Kidney (tissue), 22 donors: ENCODE measurements at places on chromosomes 5 and 9. TPM values are rescaled to one million over a fixed set of nuclear protein-coding genes. Genes with fewer than 3 reads are reported as not detected.

The PRUNE2 gene
- 12.6 TPM for polyA plus RNA-seq

The SPATA31C1 gene
- polyA plus RNA-seq, result not detected

The PAM gene
- polyA plus RNA-seq, result 158 TPM

The IFNK gene
- polyA plus RNA-seq, result not detected

The IFNA6 gene
- polyA plus RNA-seq, result not detected

The PCDHGB1 gene
- polyA plus RNA-seq, result 0.37 TPM

The SLC36A1 gene
- polyA plus RNA-seq, result 4.1 TPM

The NEUROG1 gene
- not detected for polyA plus RNA-seq

- no peak for DNase-seq
Measured at GRCh38 chr9:121694600-121694999, 43.2 kb downstream of the DAB2IP start.

- DNase-seq, result no peak
Measured at GRCh38 chr5:172885597-172886340, 51.7 kb downstream of the ERGIC1 start.

DNA sequence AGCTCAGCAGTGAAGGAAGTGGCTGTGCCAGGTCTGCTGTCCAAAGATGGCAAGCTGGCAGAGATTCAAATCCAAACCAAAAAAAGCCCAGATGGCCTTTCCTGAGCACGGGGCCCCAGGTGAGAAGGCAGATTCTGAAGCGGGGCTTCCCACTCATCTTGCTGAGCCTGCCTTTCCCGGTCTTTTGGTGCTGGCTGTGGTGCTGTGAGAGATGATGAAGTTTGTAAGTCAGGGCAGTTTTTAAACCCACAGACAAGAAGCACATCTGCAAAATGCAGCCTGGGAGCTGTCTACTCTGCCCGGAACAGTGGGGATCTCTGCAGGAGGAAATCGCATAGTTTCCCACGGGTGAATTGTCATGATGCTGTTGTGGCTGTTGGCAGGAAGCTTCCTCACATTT lies 85.0 kb upstream of the IRX4 start:
- no peak for DNase-seq

- DNase-seq, result no peak
Measured at GRCh38 chr5:67976891-67977601, 238.5 kb upstream of the PIK3R1 start.

DNA sequence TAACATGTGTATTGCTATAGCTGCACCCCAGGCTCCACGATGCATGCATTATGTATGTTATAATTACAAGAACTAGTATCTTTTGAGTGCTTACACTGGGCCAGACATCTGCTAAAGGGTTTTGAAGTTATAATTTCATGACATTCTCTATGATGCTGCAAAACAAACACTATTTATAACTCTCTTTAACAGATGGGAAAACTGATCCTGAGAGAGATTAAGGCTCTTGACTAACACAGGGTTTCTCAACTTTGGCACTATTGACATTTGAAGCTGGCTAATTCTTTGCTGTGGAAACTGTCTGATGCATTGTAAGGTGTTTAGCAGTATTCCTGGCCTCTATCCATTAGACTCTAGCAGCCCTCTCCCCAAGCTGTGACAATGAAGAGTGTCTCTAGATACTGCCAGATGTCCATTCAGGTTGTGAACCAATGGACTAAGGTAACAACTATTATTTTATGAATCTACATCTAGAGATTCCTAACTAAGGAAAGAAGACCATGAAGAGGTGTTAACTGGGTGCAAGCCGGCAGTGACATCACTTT lies 258.6 kb downstream of the ASTN2 start:
- DNase-seq, result no peak

DNA sequence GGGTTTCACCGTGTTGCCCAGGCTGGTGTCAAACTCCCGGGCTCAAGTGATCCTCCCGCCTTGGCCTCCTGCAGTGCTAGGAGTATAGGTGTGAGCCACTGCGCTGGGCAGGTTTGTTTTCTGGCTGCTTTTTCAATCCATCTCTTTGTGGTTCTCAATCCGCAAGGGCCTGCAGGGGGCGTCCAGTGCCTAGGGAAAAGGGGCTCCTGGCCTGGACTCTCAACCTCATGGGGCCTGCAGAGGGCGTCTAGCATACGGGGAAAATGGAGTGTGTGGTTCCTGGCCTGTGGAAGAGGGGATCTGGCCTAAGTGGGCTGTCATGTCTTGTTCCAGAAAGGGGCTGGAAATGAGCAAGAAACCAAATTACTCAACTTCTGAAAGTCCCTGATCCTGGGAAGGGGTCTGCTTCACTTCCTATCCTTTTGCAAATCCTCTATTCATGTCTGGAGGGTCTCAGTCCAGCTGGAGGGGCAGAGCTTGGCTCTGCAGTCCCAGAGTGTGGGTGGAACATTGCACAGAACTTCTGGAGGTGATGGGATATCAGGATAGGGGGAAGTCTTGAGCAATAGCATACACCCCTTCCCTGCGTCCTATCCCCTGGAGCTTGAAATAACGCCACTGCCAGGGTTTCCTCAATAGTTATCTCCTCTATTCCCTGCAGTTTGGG lies 12.7 kb upstream of the CCL27 start:
- peak; percentile 82 for DNase-seq

GRCh38 chr9:3954331-3955304 lies 345.2 kb downstream of the GLIS3 start:
- DNase-seq, result no peak

DNA sequence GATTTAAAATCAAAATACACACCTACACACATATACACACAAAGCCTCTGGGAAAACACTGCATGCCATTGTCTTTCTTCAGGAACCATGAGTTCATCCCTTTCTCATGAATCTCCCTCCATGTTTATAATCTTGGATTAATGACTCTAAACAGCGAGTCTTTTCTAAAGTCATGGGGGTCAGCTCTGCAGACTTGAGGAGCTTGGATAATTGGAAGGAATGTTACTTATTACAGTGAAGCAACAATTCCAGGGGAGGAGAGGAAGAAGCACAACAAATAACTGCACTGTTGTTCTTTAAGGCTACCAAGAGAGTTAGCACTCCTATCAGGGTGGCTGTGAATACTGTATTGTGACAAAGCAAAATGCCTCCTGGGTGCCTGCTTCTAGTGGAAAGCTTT lies 444.7 kb downstream of the ANXA1 start:
- DNase-seq, result no peak

- DNase-seq, result no peak
Measured at GRCh38 chr5:140140435-140140834, 14.7 kb downstream of the IGIP start.

DNA sequence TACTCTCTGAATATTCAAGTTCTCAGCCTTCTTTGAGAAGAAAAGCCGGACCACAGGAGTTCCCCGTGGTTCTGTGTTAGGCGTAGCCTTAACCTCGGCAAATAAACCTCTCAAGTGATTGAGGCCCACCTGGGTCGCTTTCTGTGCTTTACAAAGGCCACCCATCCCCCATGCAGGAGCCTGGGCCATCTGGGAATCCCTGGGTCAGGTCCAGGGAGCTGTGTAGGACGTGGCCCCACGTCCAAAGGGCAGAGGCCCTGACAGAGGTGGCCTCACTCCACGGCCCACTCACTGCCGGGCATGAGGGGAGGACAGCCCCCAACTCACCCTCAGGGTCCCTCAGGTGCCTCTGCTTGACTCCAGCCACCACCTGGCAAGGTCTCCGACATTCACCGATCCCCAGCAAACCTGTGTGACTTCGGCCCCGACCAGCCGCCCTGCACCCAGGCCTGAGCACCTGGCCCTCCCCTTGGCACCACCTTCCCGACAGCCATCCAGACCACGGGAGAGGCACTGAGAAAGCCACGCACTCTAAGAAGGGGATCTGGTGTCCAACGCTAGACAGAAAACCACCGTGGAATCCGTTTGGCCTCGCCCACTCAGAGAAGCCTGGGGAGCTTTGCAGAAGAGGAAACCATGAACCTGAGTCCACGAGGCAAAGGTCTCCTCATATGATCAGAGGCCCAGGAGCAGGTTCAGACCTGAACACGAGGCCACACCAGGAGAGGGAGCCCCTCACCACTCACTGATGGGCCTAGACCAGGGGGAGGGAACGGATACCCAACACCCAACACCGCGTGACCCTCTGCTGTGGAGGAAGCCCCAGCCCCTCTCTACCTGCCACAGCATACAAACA lies 4.5 kb downstream of the SLC12A7 start:
- DNase-seq, result peak; percentile 82

GRCh38 chr9:38362852-38363588 lies 29.5 kb upstream of the ALDH1B1 start:
- DNase-seq, result peak; percentile 63

DNA sequence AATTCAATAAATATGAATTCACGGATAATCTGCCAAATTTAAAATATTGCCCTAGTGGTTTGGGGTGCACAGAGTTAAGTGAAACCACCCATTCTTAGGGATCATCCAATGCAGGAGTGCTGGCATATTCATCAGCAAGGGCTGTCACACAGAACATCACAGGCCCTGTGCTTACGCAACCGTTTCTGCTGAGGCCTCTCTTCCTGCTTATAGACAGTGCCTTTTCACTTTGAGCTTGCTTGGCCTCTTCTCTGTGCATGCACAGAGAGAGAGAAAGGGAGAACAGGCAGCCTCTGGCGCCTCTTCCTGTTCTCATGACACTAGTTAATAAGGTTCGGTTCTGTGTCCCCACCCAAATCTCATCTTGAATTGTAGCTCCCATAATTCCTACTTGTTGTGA lies 366.3 kb downstream of the ICE1 start:
- DNase-seq, result no peak

DNA sequence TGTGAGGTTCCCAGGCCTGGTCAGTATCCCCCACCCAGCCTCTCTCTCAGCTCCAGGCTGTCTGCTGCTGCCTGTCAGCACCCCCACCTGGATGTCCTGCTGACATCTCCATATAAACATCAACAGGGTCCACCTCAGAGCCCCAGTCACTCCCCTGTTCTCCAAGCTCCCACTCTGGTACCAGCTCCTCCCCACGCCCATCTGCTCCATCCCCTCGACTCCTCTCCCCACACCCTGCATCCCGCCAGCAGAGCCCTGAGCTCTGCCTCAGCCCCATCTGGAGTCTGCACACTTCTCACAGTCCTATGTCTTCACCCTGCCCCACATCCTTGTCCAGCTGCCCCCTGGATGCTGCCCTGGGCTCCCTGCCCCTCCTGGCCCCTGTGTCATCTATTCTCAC lies 67.7 kb upstream of the LRRTM2 start:
- peak; percentile 48 for DNase-seq

DNA sequence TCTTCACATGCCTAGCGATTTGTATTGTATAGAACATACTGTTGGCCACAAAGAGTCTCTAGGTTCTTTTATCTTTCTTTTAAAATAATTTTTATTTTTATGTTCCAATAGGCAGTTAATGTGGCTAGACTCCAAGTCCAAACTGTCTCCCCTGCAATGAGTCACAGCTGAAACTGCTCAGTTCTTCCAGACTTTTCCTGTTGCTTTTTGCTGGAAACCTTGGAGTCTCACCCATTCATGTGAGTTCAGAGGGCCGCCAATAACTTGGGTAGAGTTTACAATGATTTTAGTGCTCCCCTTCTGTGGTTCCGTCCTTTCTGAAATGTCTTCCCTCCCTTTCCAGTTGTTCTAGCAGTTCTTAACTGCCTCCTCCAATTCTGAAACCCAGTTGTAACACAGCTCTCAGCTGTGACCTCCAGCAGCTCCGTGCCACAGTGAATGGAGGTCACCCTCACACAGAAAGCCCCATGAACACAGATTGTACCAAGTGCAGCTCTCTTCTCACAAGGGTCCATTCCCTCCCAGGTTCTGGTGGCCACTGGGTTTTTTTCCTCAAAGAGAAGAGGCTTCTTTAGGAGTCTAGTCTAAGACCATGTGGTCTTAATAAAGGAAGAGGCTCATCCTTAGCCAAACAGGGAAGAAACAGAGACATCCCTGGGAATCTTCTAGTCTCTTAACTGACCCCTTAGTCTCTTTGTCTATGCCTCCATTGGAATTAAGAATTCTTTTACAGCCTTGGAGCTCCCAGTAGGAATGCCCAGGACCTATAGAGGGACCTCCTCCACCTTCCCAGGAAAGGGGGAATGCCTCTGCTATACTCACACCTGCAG lies 198.5 kb downstream of the SPOCK1 start:
- no peak for DNase-seq

GRCh38 chr5:36057386-36057785 lies 9.3 kb downstream of the UGT3A2 start:
- no peak for DNase-seq

DNA sequence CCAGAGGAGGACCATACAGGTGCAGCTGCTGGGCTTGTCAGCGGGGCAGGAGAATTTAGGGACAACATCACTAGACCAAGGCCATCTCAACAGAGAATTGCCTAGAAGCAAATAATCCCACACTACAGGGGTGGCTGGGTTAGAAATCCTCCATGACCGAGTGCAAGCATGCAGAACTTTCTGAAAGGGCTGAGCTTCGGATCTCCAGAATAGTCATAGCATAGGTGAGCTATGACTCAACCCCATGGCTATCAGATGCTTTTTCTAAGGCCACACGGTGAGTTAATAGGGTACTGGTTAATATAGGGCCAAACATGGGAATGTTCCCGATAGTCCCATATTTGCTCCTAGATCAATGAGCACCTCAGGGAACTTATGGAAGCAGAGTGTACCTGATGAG lies 4.2 kb downstream of the KCNIP1 start:
- DNase-seq, result no peak

DNA sequence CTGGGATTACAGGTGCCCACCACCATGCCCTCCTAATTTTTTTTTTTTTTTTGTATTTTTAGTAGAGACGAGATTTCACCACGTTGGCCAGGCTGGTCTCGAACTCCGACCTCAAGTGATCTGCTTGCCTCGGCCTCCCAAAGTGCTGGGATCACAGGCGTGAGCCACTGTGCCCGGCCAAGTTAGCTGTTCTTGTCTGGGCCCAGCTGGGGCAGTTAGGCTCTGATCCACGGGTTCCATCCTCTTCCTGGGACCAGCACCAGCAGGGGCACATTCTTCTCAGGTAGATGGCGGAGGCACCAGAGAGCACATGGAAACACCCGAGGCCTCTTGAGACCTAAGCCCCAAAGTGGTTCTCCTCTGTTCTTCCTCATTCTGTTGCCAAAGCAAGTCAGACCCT lies 281.6 kb downstream of the PBX3 start:
- no peak for DNase-seq

- DNase-seq, result no peak
Measured at GRCh38 chr5:90909940-90910339, 351.3 kb downstream of the ADGRV1 start.

- DNase-seq, result no peak
Measured at GRCh38 chr5:142486020-142486419, 161.2 kb upstream of the SPRY4 start.

DNA sequence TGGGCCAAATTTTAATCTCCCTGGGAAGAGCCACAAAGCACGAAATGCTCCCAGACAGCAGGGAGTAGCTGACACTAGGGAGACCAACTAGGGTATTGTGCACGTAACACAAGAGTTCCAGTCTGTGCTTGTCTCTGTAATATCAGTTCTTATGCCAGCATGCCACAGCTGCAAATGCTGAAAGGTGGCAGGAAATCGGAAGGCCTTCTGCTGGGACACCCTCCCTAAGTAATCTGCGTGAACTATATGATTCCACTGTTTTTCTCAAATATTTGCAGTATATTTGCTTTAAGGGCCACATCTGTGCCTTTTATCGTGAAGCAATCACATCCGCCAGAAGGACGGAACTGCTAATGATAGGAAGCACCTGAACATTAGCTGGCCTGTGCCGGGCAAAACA lies 12.6 kb downstream of the VLDLR start:
- no peak for DNase-seq
